Fibroblast of skin of right quadriceps (primary cell): ENCODE measurements at places on chromosomes 4 and X.

GRCh38 chr4:52369649-52370048 lies 289.5 kb downstream of the USP46 start:
- DNase-seq = no peak

DNA sequence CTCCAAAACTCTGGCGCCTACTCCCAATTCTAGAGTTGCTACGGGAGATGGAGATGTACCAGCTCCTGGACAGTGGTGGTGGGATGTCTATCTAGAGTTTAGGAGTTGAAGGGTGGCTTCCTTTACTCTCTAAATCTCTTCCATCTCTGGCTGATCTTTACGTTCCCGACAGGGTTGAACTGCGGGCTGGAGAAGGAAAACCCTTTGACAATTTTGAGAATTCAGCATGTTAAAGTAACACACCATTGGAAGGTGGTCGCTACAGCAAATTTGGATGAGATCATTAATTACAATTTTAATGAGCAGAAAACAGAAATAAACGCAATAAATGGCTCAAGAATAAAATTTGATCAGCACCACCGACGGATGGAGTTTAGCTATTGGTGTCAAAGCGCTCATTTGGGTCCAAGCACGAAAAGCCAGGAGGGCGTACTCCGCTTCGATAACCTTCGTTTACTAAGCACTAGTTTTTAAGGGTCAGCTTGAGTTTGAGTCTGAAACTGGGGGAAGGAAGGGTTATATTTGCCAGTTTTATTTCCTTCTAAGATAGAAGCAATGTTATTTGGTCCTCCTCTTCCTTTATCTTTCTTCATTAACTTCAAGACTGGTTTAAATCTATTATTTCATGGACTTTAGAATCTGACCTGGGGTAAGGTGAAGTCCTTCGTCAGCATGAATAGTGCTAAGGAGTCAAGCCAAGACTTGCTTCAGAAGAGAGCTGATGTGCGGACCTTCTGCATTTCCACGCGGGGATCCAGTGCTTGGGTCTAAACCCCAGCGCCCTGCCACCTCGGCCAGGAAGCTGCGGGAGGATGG lies 1.5 kb upstream of the NKX6-1 start:
- DNase-seq = no peak

GRCh38 chrX:136495043-136495442 lies 2.3 kb upstream of the HTATSF1 start:
- DNase-seq = no peak

GRCh38 chr4:188811121-188811520 lies 671.9 kb downstream of the TRIML1 start:
- DNase-seq = no peak

DNA sequence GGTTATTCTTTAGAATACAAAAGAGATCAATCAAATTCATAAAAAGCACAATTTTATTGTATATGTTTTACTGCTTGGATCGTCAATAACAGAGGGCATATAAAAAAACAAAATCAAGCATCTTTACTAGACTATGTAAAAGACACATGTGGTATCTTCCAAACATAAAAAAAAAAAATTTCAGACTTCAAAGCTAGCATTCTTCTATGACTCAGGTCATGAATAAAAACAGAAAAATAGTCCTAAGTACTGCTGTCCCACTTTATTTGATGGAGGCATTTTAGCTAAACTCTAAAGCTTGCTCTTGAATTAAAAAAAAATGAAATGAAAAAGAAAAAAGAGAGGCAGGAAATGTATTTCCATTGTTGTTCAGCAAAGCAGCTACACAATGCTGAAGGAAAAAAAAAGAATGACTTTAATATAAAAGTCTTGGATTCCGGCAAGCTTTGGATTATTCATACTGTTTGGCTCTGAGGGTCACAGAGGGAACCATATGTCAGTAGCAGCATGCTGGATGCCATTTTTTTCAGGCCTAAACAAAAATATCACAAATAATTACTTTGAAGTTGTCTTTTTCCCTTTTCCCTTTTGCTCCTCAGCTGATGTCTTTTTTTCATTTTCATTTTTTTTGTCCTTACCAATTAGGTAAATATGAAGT lies 249.1 kb upstream of the DIAPH2 start:
- peak; percentile 22 for DNase-seq

DNA sequence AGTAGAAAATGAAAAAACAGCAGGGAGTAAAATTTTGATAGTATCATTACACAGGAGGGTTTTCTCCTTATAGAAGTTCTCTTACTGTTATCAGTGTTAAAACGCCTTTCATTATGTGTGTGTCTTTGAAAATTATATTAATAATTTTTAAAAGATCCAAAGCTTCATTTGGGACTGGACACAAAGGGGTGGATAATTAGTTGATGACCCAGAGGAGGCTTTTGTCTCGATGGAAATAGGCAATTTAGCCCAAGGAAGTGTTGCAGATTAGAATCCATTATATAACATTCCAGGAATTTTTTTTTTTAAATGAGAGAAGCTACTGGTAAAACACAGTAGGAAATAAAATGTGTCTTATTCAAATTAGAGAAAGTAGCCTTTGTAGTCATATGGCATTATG lies 1339.3 kb downstream of the FSTL5 start:
- DNase-seq = no peak

DNA sequence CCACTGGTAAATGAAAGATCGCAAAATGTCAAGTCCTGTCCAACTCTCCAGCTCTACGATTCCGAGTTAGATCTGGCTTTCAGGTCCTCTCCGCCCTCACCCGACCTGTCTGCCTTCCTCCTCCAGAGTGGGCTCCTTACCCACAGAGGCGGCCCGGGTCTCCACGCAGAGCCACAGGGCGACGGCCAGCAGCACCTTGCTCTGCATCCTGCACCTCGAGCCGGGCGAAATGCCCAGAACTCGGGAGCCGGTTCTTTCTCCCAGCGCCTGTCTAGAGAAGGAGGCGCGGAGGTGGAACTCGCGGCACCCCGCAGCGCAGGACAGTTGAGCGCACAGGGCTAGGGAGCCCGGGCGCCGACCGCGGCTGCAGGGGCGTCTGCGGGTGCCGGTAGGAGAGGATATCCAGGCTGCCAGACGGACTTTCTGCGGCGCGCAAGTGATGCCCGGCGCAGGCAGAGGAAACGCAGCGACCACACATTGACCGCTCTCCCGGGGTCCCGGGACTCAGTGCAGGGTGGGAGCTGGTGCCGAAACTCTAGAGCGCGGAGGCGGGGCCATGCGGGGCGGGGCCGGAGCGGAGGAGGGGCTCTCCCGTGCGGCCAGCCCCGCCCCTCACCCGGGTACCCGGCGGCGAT lies at the start of gene KDR:
KDR (minus strand) TSS at position 509 of the 635 bp plus-strand sequence; CDS start at position 207, 302 bp downstream.
- peak; percentile 14 for DNase-seq

- no peak for DNase-seq
Measured at GRCh38 chrX:16376056-16376455, 208.8 kb downstream of the MAGEB17 start.

DNA sequence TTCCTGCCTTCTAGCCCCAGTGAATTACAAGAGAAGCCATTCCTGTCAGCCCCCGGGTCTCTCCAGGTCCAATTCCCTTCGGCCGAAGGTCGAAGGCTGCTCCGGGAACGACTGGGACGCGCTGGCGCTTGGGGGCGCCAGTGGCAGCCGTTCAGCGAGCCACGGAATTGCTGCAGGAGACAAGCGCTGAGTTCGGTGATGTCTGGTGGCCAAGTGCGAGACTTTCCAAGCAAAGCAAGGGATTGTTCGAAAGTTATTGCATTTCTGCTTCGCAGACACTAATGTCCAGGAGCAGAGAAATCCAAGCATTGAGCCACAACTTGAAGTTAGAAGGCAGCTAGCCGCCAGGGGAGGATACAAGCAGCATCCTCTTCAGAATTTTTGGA lies 1.1 kb upstream of the DKK2 start:
- DNase-seq = peak; percentile 48

DNA sequence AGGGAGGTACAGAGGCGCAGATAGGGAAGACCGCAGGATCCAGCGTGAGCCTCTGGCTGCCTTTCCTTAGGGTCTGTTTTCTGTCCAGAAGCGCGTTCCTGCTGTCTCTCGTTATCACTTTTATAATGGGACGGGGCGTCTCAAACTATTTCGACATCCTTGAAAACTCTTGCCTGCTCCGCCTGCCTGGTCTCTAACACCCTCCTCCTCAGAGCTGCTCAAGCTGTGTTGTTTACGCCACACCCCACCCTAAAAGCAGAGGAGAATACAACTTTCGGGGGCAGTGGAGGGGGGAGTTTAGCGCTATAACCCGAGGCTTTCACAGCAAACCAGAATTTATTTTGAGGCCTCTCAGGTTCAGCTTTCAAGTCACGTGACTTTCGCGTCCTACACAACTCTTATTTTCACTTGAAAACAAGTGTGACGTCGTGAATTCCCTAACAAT lies 646 bp upstream of the FAM3A start:
- peak; percentile 48 for DNase-seq

DNA sequence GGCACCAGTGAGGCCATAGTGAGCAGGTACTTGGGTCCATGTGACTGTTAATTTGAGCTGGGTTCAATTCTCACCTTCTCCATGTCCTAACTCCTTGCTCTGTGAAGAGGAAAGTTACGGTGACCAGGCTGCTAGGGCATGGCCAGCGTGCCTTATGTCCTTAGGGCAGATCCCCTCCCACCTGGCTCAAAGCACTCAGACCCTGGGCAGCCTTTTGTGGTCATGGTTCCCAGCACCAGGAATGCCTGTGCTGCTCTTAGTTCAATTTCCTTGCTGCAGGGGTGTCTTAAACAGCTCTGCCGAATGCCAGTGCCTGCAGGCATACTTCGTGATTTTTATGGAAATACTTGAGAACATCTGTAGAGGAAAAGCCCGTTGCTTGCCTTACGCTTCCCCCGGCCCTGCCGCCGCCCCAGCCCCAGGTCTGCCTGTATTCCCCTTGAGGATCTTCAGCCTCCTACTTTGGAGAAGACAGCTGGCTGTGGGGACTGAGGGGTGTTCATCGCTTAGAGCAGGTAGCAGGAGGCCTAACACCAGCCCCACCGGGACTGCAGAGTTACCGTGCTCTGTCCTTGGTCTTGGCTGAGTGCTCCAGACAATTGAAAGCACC lies 3.1 kb upstream of the CDK16 start:
- DNase-seq = no peak

GRCh38 chr4:83831588-83831987 lies 295.7 kb downstream of the GPAT3 start:
- peak; percentile 51 for DNase-seq

DNA sequence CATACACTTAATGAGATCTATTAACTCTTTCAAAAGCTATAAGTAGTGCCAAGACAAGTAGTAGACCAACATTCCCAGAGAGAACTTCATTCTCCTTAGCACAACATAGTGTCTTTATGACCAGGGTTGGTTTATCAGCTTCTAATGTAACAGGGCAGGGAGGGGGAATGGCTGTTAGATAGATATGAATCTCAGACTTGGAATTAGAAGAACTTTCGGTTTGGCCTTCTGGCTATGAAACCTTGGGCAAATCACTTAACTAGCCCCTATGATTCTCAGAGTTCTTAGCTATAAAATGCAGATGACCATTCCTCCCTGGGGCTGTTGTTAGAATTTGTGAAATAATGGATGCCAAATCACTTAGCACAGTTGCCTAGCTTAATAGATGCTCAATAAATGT lies 132.2 kb downstream of the SLC10A7 start:
- DNase-seq = no peak
